ENCODE measurements at places on chromosomes 13 and 19.

GRCh38 chr19:15210323-15210781 lies 9.6 kb upstream of the NOTCH3 start:
- no peak for DNase-seq

DNA sequence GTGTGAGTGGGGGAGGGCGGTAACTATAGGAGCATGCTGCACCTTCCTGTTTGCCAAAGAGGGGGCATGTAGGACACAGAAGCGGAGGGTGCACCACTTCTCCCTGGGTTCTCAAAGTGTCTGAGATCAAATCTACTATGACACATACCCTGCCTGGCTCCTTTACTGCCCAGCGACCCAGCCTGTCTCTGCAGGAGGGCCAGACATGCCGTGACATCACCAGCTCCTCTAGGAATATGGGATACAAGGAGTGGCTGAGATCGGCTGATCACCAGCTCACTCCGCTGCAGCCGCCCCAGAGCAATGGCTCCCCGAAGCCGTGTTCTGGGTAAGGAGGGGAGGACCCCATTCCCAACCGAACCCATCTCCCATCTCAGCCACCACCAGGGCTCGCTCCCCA lies 16.4 kb upstream of the IGFL1 start:
- no peak for DNase-seq

GRCh38 chr19:32238076-32238475 lies 107.3 kb upstream of the ZNF507 start:
- DNase-seq: no peak

GRCh38 chr19:14363183-14364097 lies 17.8 kb upstream of the ADGRE5 start:
- DNase-seq: no peak
